ENCODE measurements at places on chromosomes 13 and 19.

- no peak for DNase-seq
Observed at GRCh38 chr19:16334411-16334810, 9.8 kb downstream of the KLF2 start.

DNA sequence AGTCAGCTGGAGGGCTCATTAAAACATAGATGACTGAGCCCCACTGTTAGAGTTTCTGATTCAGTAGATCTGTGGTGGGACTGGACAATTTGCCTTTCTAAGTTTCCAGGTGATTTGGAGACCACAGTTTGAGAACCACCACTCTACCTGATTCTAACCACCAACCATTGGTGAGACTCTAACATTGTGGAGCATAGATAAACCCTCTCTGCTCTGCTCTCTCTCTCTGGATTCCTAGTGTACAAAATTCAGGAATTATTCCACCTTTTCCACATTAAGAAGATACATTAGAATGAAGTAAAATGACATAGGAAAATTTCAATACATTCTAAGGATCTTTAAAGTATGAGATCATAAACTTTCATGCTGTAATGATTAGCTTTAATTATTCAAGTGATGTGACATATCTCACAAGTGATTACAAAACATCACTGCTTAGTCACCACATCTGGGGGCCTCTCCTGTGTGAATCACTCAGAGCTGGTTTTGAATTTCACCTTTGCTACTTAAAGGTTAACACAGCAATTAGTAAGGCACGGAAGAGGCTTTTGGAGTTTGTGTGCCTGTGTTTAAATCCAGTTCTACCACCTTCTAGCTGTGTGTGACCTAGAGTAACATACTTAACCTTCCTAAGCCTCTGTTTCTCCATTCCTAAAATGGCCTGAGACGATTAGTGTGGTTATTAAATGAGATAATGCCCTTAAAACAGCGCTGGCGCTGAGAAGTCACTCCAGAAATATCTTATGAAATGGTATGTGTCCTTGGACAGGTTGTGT is 78.5 kb upstream of the NBEA start:
- no peak for DNase-seq

DNA sequence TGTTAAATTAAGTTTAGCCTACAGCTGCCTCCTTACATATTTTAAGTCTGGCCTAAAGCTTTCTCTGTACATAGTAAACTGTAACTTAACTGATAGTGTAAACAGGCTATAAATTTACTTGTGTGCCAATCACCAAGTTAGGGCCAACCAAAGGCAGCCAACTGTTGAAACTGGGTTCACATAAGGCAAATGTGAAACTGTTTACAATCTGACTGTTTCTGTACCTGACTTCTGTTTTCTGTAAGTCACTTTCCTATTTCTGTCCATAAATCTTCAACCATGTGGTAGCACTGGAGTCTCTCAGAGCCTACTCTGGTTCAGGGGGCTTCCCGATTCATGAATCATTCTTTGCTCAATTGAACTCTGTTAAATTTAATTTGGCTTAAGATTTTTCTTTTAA is 103.1 kb downstream of the RAP2A start:
- DNase-seq: no peak

GRCh38 chr13:18951412-18951811 is 230.2 kb downstream of the TUBA3C start:
- DNase-seq: no peak

- DNase-seq: no peak
Observed at GRCh38 chr13:31896427-31896826, 135.1 kb upstream of the FRY start.

GRCh38 chr13:95480131-95480545 is 72.4 kb upstream of the CLDN10 start:
- DNase-seq: no peak

GRCh38 chr19:15288146-15288963 is 44.0 kb downstream of the BRD4 start:
- DNase-seq: no peak

DNA sequence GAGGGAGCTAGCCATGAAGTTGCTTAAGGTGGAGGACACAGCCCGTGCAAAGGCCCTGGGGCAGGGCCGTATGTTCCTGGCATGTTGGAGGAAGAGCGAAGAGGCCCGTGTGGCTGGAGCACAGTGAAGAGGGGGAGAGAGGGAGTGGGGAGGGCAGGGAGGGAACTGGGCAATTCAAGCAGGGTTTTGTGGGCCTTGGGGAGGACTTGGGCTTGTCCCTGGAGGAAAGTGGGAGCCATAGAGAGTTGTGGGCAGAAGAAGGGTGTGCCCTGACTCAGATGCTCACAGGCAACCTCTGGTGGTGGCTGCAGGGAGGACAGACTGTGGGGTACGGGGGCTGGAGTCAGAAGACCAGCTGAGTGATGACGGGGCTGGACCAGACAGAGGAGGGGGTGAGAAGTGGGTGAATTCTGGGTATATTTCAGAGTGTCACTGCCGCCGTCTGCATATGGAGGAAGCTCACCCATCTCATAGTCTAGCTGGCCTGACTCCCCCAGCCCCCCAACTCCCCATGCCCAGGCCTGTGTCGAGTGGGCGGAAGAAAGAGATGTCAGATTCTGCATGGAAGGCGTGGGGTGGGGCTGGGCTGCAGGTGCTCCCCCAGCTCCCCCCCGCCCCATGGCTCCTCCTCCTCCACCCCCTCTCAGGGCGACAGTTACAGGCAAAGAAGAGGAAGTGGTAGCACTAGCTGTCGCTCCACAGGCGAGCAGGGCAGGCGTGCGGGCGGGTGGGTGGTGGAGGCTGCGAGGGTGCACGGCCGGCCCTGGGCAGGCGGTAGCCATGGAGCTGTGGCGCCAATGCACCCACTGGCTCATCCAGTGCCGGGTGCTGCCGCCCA is at the start of gene VAV1:
VAV1 (plus strand) TSS at position 681 of the 838 bp plus-strand sequence; CDS start at position 781, 100 bp downstream.
- DNase-seq: peak; percentile 70

- no peak for DNase-seq
Observed at GRCh38 chr13:100527644-100528043, 60.9 kb downstream of the GGACT start.

- DNase-seq: no peak
Observed at GRCh38 chr13:30103161-30103840, 204.1 kb downstream of the KATNAL1 start.

DNA sequence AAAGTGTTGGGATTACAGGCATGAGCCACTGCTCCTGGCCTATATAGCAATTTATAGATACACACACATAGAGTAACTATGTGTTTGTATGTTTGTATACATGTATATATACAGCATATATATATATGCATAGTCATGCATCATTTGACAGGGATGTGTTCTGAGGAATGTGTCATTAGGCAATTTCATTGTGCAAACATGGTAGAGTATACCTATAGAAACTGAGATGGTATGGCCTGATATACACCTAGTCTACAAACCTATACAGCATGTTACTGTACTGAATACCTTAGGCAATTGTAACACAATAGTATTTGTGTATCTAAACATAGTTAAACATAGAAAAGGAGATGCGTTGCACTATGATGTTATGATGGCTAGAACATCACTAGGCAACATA is 53.0 kb upstream of the PCCA start:
- no peak for DNase-seq

DNA sequence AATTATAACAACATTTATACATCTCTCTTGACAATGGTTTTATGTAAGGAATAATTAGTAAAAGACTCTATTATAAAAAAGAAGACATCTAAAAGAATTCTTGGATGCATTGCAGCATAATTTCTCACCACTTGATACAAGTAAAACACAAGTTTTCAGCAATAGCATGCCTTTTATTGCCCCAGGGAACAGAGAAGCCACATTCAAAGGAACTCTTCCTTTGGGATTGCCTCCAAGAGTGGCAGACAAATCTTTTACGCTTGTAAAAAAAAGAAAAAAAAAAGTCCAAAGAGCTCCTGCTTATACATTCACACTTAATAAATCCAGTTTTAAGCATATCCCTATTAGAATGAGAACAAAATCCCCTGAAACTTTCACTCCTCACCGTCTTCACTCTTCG is 2357.8 kb upstream of the PCDH20 start:
- no peak for DNase-seq

GRCh38 chr13:75919660-75920199 is 283.6 kb downstream of the LMO7 start:
- no peak for DNase-seq

DNA sequence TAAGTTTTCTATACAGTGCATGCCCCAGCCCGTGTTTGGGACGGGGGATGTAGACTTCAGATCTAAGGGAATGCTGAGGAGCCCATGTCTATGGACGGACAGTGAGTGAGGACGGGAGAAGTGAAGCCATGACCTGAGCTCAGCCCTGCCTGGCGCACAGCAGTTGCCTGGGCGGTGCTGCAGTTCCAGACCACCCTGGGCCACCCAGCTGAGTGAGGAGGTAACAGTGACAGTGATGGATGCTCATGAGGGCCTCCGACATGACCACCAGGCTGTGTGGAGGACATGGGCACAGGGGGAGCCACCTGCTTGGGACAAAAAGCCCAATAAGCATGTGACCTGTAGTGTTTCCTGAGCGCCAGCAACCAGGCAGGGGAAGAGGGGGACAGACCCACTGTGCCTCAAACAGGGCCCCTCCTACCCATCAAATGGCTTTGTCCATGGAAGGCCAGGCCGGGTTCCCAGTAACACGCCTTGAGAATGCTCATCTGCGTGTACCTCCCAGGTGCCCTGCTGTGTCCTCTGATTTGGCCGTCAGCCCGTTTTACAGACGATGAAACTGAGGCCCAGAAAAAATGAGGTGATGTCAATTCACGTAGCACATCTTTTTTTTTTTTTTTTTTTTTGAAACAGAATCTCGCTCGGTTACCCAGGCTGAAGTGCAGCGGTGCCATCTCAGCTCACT is 22.6 kb downstream of the NOSIP start:
- no peak for DNase-seq

GRCh38 chr13:24748061-24748400 is 15.9 kb upstream of the RNF17 start:
- no peak for DNase-seq

GRCh38 chr19:11197291-11198174 is at the start of gene KANK2:
TSS of gene KANK2 (minus strand) at chr19:11197545. CDS start at chr19:11194511, 3,034 bp downstream.
- DNase-seq: peak; percentile 57

- DNase-seq: peak; percentile 47
Observed at GRCh38 chr19:18612772-18613588, at the start of gene TMEM59L. TSS of gene TMEM59L (plus strand) at chr19:18612870. CDS start at chr19:18612959, 89 bp downstream.

GRCh38 chr13:32849369-32849768 is 166.9 kb upstream of the KL start:
- no peak for DNase-seq

- DNase-seq: no peak
Observed at GRCh38 chr19:15159251-15159650, 41.5 kb downstream of the NOTCH3 start.

DNA sequence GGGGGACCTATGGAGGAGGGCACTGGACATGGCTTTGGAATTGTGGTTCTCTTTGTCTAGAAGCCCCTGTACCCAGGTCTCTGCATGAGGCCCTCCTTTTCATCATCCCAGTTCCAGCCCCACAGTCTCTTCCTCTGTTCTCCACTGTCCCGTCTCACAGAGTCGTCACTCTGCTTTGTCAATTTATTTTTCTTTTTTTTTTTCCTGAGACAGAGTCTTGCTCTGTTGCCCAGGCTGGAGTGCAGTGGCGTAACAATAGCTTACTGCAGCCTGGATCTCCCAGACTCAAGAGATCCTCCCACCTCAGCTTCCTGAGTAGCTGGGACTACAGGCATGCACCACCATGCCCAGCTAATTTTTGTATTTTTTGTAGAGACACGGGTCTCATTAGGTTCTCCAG is 619 bp upstream of the EXOC3L2 start:
- DNase-seq: no peak

DNA sequence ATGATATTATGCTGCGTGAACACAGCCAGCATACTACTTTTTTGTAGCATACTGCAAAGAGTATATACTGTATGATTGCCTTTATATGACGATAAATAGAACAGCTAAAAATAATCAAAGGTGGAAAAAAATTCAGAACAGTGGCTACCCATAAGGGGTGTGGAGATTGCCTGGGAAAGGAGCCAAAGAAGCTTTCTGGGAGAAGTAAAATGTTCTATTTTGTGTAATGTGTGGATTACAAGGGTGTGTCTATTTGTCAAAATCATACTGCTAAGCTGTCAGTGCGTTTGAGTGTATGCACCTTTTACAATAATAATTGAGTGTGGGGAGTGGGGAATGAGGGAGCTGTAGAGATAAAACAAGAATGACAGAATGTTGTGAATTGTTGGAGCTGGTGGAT is 45.2 kb upstream of the MTIF3 start:
- DNase-seq: no peak

DNA sequence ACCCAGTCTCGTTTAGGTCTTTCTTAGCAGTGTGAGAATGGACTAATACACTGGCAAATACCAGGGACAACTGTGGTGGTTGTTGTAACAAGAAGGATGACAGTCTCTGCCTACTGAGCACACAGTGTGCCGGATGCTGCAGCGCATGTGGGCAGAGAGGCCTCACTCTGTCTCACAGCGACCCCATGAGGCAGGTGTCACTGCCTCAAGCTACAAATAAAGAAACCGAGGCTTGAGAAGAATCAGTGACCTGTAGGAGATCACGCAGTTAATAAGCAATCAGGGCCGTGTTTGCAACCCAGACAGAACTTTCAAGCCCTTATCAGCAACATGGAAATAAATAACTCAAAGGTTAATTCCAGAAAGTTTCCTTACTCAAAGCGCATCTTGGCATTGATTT is 40.5 kb upstream of the GAS6 start:
- DNase-seq: peak; percentile 15

GRCh38 chr13:110300090-110300815 is 6.7 kb downstream of the COL4A1 start:
- DNase-seq: no peak

GRCh38 chr13:59750860-59751259 is 412.9 kb downstream of the DIAPH3 start:
- DNase-seq: no peak

GRCh38 chr13:33103457-33103856 is 87.2 kb downstream of the KL start:
- DNase-seq: no peak

DNA sequence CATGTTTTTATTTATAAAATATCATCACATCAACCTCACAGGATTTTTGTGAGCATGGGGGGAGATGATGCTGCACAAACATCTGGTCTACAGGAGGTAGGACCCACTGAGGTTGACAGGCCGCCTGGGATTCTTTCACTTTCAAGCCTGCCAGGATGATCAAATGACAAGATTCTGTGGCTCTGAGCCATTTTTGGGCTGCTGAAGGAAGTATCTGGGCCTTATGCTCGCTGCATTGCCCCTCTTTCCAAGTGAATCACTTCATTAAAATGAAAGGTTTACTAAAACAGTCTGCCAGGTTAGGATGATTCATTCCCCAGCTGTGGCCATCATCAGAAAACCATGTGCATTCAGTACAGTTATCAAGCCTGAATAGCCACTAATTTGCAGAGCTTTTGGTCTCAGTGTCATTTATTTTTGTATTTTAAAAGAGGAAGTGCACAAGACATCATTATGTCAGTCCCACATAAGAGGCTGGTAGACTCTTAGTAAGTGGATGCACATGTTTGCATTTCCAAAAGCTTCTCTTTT is 34.4 kb downstream of the STARD13 start:
- DNase-seq: no peak

Data from stimulated activated CD4-positive, alpha-beta T cell treated with anti-CD3 and anti-CD28 coated beads, Interleukin-1b, Interleukin-23, amount 100 ng/mL, for 4 hours (primary cell).